ENCODE measurements at places on chromosomes 7 and 10.

DNA sequence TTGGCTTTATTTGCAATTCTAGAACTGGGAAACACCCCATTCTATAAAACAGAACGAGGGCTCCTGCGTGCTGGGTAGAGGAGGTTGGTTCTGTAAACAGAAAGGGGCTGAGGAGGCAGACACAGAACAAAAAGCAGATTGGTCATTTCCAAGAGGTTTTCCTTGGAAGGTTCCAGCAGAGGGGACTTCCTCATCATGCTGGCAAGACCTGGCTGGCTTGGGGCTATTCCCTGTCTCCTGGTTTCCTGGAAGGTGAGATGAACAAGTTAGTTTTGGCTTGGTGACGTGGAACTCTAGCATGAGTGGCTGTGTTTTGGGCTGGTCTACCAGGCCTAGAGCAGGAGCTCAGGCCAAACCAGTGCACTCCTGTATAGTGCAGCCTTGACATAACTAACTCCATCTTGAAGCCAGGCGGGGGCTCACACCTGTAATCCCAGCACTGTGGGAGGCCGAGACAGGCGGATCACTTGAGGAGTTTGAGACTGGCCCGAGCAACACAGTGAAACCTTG is 26.1 kb upstream of the DNAJB6 start:
- no peak for DNase-seq

GRCh38 chr10:71078454-71079145 is 133.8 kb upstream of the UNC5B start:
- DNase-seq: no peak

DNA sequence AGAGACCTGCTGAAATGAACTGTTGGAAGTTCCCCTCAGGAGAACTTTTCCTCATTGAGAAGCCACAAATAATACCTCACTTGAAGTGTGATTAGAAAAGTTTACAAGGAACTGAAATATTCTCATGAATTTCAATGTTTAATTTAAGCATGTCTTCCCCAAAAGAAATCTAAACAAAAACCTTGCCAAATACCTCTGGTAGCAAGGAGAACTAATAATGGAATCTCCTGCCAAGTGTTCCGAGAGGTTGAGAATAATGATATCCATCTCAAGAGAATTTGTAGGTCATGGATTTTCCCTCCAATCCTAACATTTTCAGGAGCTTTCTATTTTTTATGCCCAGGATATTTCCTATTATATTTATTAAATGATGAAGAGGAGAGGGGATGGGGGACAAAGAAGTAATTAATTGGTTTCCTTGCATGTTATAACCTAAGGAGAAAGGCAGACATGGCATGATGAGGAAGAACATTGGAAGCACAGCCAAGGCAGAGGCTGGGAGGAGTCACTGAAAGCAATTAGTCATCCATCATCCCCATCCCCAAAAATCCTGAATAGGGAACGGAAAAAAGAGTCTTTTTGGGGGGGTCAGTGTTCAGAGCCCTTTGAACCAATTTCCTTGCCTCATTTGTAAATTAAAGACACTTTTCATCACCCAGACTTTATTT is 93.6 kb upstream of the IL6 start:
- no peak for DNase-seq

- no peak for DNase-seq
Observed at GRCh38 chr7:138521837-138522461, 61.9 kb downstream of the TRIM24 start.

DNA sequence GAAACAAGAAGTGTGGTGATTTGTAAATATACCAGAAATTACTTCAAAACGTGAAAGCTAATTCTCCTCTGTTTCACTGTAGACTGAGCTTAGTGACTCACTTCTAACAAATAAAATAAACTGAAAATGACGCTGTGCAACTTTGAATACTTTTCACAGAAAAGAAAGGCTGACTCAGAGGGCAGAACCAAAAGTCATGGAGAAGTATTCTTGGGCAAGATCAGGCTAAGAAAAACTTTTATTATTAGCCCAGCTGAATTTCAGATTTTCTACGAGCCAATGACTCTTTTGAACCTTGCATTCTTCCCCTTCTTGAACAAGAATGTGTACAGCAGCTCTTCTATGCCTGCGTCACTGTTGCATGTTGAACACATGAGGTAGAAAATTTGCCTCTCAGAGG is 527.3 kb upstream of the GHITM start:
- peak; percentile 40 for DNase-seq

GRCh38 chr7:33107136-33108066 is 1.8 kb downstream of the RP9 start:
- peak; percentile 60 for DNase-seq
